Fibroblast of the conjunctiva (primary cell): ENCODE measurements at places on chromosomes 1 and 21.

GRCh38 chr21:28200726-28201125 lies 792.0 kb downstream of the LTN1 start:
- no peak for DNase-seq

DNA sequence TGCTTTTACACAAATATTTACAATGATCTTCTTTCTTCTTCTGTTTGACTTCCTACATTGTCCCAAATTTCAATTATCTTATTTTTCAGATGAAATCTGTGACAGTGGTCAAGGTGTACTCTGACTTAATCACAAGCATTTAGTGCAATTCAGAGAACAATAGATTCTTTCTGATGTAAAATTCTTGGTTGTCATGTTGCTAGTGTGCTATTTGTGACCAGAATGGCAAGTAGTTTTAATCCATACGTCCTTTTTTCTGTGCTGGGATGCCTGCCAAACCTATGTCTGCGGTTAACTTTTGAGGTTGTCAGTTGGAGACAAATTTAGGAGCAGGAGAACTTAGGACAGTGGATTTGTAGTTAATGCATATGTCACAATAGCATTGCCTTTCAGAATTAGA lies 31.0 kb downstream of the NCAM2 start:
- DNase-seq, result no peak

GRCh38 chr1:180927841-180928240 lies 15.1 kb downstream of the KIAA1614 start:
- DNase-seq, result no peak

DNA sequence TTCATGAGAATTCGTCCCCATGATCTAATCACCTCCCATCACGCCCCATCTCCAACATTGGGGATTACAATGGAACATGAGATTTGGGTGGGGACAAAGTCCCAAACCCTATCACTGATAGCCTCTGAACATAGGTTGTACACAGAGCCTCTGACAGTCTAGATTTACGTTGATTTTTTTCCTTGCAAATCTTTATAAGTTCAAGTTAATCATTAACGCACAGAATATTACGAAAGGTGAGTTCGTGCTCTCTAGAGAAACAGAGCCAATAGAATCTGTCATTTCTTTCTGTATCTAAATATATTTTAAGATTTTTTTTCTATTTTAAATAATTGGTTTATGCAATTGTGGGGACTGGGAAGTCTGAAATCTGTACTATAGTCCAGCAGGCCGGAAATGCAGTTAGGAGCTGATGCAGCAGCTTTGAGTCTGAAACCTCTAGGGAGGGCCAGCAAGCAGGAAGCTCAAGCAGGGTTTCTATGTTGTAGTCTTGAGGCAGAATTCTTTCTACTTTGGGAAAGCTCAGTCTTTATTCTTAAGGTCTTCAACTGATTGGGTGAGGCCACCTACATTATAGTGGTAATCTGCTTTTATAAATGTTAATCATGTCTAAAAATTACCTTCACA lies 61.0 kb downstream of the SELENOF start:
- no peak for DNase-seq

DNA sequence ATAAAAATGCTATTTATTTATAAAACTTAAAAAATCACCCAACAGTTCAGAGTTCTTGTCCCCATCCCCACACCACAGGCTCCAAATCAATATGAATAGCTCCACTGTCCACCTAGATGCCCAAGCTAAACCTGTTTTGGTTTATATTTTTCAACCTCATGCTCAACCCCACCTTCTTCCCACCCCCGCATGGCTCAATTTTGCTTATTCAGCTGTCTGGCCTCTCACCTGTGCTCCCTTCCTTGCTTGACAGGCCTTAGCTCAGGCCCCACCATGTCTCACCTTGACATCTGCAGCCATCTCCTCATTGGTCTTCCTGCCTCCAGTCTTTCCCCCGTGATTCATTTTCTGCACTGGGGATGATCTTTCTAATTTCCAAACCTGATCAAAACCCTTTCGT lies 17.8 kb downstream of the COA7 start:
- DNase-seq, result no peak

DNA sequence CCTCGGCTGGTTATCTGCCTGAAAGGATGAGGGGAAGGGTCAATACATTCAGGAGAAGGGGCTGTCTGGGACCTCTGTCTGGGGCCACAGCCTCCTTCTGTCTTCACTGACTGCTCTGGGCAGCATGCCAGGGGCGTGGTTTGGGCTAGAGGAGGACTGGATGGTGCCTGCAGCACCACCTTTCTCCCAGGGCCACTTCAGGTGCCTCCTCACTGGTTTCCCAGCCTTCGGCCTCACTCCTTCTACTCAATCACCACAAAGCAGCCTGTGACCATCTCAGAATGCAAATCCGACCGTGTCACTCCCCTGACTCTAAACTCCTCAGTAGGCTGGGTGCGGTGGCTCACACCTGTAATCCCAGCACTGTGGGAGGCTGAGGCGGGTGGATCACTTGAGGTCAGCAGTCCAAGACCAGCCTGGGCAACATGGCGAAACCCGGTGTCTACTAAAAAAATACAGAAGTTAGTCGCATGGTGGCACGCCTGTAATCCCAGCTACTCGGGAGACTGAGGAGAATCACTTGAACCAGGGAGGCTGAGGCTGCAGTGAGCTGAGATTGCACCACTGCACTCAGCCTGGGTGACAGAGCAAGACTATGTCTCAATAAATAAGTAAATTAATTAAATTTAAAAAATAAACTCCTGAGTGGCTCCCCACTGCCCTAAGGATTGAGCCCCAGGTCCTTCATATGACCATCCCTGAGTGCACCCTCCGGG lies 50.1 kb upstream of the ECE1 start:
- no peak for DNase-seq

DNA sequence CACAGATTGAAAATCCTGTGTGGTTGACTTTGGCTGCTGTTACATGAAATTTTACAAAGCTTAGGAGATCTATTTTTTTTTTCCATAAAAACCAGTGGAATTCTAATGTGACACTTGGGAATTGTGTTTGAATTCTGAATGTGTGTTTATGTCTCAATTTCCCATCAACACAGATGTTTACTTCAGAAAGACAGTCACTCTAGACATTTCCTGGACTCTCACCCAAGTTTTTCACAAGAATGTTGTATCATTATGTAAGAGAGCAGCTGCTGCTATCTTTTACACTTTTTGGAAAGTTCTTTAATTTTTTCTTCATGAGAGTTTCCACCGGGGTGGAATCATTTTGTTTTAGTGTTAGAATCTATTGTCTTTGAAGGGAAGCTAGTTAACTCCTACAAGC lies 210.1 kb downstream of the GIPC2 start:
- DNase-seq, result no peak

DNA sequence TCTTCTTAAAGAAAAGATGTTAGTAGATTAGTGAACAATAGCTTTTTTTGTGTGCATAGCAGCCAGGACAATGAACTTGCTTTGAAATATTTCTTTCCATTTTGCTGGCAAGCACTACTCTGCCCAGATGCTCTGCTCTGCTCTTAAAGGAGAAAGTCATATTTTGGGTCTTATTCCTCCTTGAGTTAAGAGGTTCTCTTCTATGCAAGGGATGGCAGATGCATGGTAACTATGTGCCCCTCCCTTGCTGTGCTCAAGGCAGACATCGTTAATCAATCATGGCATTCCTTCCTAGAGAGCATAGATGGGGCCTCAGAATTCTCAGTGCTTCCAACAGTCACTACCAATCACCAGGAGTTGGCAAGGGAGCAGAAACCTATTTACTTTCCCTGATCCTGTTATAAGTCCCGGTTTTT lies 27.6 kb downstream of the NIPAL3 start:
- DNase-seq, result no peak

DNA sequence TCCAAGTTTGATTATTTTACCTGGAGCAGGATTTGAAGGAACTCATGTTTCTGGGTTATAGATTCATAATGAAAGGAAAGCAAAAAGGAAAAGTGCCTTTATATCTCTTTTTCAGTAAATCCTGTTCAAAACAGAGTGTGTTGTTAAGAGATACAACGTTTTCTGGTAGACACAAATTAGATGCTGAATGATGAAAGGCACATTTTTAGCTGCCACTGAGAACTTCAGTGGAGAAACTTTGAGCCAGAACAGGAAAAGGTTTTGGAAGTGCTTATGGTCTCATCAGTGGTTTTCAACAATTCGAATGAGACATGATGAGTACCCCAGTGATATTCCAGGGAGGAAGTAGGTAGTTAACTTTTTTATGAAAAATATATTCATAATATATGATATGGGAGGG lies 338.0 kb upstream of the C1orf87 start:
- no peak for DNase-seq

GRCh38 chr1:244992833-244993232 lies 128.5 kb upstream of the HNRNPU start:
- DNase-seq, result no peak

GRCh38 chr1:41827991-41828570 lies 90.6 kb downstream of the HIVEP3 start:
- DNase-seq, result no peak

DNA sequence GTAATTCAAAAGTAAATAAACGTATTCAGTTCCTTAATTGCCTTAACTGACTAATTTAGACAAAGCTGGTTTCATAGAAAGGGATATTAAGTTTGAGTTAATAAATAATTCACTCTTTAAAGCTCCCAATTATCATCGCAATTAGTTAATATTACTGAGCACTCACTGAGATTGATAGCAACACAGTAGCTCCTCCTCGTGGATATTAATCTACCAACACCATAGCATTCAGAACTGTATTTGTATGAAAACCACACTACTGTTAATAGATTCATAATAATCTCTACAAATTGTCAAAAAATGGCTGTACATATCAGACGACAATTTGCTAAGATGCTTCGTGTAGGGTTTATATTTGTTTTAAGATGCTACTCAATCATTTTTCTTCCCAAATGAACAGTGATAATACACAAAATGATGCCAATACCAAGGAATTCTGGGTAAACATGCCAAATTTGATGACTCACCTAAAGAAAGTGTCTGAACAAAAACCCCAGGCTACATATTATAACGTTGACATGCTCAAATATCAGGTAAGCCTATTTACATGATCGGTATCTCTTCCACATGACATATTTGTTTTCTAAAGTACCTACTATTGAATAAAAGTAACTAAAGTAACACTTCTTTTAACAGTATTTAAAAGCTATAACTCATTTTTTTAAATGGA lies 18.8 kb upstream of the DYNLT5 start:
- DNase-seq, result no peak

- DNase-seq, result no peak
Measured at GRCh38 chr1:222644636-222644980, 26.7 kb downstream of the MIA3 start.

DNA sequence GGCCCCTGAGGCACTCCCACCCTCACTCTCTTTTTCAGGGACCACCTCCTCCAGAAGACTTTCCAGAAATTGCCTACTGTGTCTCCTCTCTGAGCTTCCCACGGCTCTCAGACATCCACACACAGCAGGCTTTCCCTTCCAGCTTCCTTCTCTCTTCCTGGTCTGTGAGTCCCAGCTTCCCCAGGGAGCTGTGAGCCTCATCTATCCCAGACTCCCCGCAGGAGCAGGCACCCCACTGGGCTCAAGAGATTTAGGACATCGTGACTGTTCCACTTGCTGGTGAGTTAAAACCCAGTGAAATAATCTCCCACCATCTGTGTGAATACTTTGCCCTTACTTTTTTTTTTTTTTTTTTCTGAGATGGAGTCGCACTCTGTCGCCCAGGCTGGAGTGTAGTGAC lies 22.0 kb upstream of the PRELP start:
- no peak for DNase-seq

GRCh38 chr1:155135415-155136028 lies at the start of gene SLC50A1:
Gene SLC50A1 (plus strand): TSS chr1:155135852. CDS start chr1:155135912, 60 bp downstream.
- peak; percentile 86 for DNase-seq

GRCh38 chr1:101769520-101769919 lies 227.2 kb downstream of the OLFM3 start:
- DNase-seq, result no peak

DNA sequence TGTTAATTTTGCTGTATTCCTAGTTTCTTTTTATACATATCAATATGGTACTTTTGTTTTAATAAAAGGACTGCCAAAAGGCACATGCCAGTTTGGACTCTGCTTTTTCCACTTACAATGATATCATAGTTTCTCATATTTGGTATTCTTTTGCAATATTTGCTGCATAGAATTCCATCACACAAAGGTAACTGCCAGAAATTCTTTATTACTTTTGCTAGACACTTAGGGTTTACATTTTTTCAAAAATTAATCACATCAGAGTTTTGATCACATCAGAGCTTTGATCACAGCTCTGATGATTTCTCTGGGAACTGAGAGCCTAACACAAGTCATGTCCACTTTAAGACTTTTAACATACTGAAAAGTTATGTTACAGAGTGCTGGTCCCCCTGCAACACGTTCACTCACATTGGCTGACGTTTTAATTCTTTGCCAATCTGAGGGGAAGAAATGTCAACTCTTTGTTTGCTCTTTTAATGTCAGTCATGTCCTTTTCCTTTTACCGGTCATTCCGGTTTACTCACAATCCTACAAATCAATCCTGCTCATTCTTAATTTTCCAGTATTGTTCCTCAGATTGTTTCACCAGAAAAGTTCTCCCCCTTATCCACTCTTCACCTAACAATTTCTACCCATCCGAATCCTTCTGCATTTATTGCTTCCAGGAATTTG lies 1.1 kb upstream of the CD46 start:
- no peak for DNase-seq

DNA sequence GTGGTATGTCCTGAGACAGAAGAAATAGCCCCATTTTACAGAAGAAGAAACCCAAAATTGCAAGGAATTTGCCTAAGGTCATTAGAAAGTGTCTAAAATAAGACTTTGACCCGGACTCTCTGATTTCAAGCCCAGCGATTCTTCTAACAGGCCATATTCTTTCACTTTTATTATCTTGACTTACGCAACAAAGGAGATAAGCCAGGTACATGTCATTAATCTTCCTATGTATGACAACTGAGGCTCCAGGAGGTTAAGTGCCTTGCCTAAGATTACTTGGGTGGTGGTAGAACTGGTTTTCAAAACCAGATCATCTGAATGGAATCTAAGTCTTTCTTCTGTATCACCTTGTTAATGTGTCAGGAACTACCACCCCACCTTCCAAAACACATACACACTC lies 124.3 kb downstream of the PBX1 start:
- no peak for DNase-seq

DNA sequence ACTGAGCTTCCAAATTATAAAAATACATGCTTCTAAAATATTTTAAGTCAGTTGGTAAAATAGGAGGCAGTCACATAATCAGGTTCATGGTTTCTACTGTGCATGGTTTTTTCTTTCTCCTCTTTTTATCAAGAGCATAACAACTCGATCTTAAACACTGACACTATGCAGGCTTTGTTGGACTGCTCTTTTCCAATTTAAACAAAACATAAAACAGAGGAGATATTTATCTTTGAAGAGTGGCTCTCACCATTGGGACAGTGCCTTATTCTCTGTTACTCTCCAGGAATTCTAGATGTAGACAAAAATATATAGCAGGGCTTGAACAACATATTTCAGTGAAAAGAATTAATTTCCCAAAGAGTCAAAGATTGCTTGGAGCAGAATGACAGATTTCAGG lies 883.5 kb upstream of the ADGRL2 start:
- no peak for DNase-seq

DNA sequence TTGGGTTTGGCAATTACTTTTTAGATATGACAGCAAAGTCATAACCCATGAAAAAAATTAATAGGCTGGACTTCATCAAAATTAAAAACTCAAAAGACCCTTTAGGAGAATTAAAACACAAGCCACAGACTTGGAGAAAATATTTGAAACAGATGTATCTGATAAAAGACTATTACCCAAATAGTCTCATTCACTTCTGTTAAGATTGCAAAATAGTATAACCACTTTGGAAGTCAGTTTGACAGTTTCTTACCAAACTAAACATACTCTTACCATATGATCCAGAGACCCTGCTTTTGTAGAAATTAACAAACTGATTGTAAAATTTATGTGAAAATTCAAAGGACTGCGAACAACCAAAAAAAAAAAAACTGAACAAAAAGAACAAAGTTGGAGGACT lies 32.5 kb upstream of the SLC44A3 start:
- DNase-seq, result no peak
